ENCODE measurements at places on chromosomes 1 and 21.

DNA sequence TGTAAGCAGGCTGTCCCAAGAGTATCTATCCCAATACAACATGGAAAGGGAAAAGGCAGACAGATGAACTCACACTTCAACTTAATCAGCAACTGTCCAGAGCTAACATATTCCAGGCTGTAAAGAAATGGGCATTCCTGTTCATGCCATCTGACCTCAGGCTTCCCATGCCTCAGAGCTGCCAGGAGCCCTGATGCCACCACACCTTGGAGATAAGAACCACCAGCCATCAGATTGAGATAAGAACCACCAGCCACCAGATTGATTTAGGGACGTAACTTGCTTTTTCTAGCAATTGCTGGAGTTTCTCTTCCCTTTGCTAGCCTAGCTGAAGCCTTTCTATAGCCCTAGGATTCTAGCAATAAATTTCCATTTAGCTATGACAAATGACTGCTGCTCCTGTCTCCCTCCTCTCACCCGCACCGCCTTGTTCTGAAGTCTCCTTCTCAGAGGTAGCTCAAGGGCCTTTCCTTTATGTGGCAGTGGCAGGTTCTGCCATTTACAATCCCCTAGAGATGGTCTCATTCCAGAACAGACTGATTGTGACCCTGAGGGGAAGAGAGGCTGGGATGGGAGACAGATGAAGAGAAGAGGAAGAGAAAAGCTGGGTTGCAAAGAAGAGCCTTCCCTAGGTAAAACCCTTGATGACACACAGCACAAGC lies 88.0 kb upstream of the CTTNBP2NL start:
- DNase-seq: no peak

DNA sequence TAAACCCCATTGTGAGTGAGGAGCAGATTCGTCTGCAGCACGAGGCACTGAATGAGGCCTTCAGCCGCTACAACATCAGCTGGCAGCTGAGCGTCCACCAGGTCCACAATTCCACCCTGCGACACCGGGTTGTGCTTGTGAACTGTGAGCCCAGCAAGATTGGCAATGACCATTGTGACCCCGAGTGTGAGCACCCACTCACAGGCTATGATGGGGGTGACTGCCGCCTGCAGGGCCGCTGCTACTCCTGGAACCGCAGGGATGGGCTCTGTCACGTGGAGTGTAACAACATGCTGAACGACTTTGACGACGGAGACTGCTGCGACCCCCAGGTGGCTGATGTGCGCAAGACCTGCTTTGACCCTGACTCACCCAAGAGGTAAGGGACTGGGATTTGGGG lies 132.2 kb downstream of the PAPPA2 start:
- no peak for DNase-seq

DNA sequence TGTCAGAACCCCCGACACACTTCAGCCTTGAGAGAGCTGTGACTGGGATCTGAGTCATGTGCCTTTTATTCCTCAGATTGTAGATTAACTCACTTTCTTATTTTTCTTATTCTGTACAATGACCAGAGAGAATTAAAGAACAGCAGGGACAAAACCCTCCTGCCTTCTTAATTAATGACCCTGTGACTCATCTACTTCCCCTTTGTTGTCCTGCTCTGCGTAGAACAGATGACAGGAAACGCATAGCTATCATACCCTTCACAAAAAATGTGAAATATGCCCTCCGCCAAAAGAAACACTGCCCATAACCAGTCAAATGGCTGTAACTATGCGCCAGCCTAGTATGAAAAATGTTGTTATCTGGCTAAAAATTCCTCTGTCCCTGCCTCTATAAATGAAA lies 9.1 kb upstream of the PADI2 start:
- DNase-seq: peak; percentile 99

DNA sequence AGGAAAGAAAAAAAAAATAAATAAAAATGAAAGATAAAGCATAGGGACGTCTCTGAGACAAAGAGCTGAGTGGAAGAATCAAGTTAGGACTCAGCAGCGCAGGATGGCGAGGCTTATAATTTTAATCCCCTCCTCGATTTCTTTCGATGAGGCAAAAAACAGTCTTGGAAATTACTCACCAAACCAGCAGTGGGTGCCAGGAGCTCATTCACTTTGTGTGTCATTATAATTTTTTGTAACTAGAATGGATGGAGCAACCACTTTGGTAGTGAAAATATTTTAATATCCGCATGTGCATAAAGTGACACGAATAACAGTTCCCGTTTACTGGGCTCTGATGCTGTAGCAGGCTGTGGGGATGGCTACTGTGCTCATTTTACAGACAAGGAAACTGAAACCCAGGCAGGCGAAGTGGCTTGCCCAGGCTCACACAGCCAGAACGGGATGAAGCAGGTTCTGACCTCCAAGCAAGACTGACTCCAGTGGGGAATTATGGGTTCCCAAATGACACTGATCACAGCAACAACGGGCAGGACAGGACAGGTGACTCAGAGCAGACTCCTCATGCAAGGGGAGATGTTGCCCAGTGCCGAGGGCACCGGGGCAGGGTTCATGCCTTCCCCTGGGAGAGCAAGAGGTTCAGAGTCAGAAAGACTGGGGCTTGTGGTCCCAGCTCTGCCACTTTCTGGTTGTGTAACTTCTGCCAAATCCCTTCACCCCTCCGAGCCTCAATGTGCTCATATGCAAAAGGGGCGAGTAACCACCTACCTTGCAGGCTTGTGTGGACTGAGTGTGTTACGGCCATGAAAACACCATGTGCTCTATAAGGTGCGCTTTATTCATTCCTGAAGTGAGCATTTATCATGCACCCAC lies 63.6 kb downstream of the RUNX3 start:
- no peak for DNase-seq

GRCh38 chr1:183914276-183914675 lies 109.4 kb downstream of the RGL1 start:
- DNase-seq: peak; percentile 46

DNA sequence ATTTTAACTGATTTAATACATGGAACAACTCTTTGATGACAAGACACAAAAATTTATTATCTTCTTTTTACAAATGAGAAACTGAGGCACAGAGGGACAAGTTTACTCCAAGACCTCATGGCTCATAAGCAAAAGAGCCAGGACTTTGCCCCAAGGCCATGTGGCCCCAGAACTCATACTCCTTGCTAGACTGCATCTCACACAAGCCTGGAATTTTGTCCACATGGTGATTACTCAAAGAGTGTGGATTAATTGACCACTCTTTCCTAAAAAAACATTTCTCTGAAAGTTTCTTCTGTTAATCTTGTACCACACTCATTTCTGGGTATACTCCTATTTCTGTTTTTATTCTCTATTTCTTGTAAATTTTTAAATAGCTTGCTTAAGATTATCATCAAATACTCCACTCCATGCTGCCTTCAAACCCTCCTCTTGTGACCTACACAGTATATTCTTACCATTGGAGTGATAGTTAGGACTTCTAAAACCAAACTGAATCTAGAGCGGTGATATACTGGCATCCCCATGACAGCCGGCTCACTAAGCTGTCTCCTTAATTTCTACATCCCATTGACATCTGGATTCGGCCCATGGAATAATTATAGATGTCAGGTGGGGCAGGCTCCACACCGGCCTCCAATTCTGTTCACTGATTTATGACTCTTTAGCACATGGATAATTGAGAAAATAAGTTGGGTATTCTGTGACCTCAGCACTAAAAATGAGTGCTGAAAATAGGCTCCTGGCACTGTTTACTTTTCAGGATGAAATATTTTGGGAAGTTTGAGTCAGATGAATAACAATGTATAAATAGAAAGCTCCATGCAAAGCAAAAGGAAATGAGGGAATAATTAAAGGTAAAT lies 16.1 kb downstream of the RGS4 start:
- DNase-seq: peak; percentile 64

- DNase-seq: no peak
Measured at GRCh38 chr1:84152649-84153056, 8.6 kb downstream of the PRKACB start.

GRCh38 chr1:3431266-3431665 lies 23.2 kb upstream of the ARHGEF16 start:
- no peak for DNase-seq

- peak; percentile 46 for DNase-seq
Measured at GRCh38 chr1:204560590-204561150, 44.5 kb downstream of the MDM4 start.
